ENCODE measurements at places on chromosomes 4 and X. TPM values are rescaled to one million over a fixed set of nuclear protein-coding genes. Genes with fewer than 3 reads are reported as not detected.

Gene TENM3
- total RNA-seq, result 33.9 TPM

Gene GLOD5
- not detected for total RNA-seq

Gene CITED1
- 3.1 TPM for total RNA-seq

Gene TGIF2LX
- 0.69 TPM for total RNA-seq

Gene PLXNB3
- 1.0 TPM for total RNA-seq

Gene MEPE
- total RNA-seq, result not detected

Gene PCDH19
- 0.06 TPM for total RNA-seq

Gene TMLHE
- total RNA-seq, result 6.2 TPM

Gene SPANXB1
- 131 TPM for total RNA-seq

Gene GABRE
- 3.0 TPM for total RNA-seq

Gene TMEM150C
- total RNA-seq, result 0.36 TPM

Gene VCX3B
- total RNA-seq, result not detected

Gene PWWP3B
- total RNA-seq, result 1.8 TPM

Gene STATH
- total RNA-seq, result not detected

Gene DTHD1
- not detected for total RNA-seq

Gene GAGE12J
- total RNA-seq, result not detected

Gene IBSP
- not detected for total RNA-seq

Gene FGD1
- total RNA-seq, result 2.5 TPM

Gene SLC16A2
- 7.5 TPM for total RNA-seq

Gene PLRG1
- total RNA-seq, result 45.7 TPM

Gene NAP1L3
- total RNA-seq, result 19.1 TPM

Gene LEF1
- 17.1 TPM for total RNA-seq

Gene GAB1
- total RNA-seq, result 6.7 TPM

Gene NDP
- total RNA-seq, result 0.06 TPM

Gene HTRA3
- total RNA-seq, result 0.27 TPM

Gene CFAP47
- 0.06 TPM for total RNA-seq

Gene SLC34A2
- total RNA-seq, result not detected

Gene ZNF157
- 0.06 TPM for total RNA-seq

Gene EPHA5
- 0.91 TPM for total RNA-seq

Gene SULT1E1
- total RNA-seq, result 1.3 TPM

Gene FAT4
- 0.46 TPM for total RNA-seq

Gene SUPT20HL1
- total RNA-seq, result not detected

Gene GLUD2
- 2.6 TPM for total RNA-seq

Gene VGLL1
- total RNA-seq, result not detected

Gene ZCCHC18
- 0.39 TPM for total RNA-seq

Gene MMRN1
- not detected for total RNA-seq

Gene UGT2B10
- total RNA-seq, result not detected

Gene CENPVL1
- 0.34 TPM for total RNA-seq

Gene SLC2A9
- 1.2 TPM for total RNA-seq

Gene IRF2
- total RNA-seq, result 10.7 TPM

Gene COPS4
- total RNA-seq, result 62.9 TPM

Gene FOXP3
- not detected for total RNA-seq
